ENCODE measurements at places on chromosomes 4 and X.

- no peak for DNase-seq
Measured at GRCh38 chr4:3801931-3802550, 35.9 kb downstream of the ADRA2C start.

- no peak for DNase-seq
Measured at GRCh38 chr4:61143461-61143860, 56.7 kb upstream of the ADGRL3 start.

DNA sequence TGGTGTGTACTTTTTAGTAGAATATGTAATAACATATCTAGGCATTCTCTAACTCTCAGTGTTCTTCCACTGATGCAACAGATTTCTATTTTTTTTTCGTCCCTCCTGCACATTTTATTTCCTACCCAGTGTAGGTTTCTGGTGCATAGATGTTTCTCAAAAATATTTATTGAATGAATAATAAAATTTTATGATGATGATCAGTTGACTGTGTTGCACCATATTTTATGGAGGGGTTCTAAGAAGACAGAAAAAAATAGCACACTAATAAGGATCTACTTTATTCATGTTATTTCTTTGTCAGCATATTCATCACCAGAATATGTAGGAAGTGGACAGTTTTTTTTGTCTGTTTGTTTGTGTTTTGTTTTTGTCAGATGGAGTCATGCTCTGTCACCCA lies 2529.3 kb downstream of the ARAP2 start:
- DNase-seq, result no peak

DNA sequence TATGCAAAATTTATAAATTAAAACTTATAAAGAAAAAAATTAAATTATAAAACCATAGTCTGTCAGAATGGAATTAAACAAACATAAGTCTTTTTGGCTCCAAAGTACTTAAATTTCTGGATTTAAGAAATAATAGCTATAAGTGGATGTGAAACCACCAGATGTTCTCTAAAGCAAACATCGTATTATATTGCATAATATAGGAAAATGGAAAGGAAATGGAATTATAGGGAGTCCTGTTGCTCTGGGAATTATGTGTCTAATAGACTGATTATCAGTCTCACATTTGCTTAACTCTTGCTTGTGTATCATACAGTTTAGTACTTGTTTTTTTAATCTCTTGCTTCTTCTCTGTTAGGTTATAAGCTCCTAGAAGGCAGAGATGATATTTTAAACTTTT lies 819.2 kb downstream of the RAPGEF2 start:
- DNase-seq, result no peak

GRCh38 chr4:742096-742741 lies 36.6 kb downstream of the PCGF3 start:
- DNase-seq, result no peak

DNA sequence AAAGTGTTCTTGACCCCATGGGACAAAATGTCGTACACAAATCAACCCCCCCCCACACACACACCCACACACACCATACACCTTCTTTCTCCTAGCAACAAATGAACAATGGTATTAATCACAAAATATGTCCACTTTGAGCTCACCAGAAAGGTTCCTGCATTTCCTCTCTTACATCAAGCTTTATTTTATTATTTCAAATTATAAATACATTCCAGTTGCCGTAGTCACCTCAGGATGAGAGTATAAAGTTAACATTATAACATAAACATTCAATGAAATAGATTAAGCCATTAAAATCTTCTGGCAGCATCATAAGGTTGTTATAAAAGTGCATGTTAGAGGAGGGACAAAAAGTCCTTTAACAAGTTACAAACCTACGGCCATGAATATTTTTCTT lies 7.3 kb downstream of the XK start:
- no peak for DNase-seq

DNA sequence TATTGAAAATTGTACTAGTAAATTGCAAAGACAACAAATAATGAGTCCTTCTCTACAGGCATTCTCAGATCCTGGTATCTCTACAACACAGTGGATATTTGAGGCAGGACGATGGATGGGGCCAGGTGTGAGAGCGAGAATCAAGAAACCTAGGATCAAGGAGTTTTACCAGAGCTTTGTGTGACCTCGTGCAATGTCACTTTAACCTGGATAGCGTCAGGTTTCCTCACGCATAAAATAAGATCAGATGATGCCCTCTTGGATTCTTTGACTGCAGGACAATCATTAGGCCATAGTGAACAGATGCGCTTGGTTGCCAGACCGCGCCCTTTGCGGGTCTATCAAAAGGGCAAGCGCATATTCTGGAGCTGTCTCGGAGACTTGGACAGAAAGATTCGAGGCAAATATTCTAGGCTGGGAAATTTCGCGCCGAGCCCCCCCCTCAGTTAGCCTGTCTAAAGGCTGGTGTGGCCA lies 66.6 kb downstream of the FBXO8 start:
- DNase-seq, result no peak

GRCh38 chr4:52915730-52916300 lies 53.7 kb downstream of the RASL11B start:
- no peak for DNase-seq

DNA sequence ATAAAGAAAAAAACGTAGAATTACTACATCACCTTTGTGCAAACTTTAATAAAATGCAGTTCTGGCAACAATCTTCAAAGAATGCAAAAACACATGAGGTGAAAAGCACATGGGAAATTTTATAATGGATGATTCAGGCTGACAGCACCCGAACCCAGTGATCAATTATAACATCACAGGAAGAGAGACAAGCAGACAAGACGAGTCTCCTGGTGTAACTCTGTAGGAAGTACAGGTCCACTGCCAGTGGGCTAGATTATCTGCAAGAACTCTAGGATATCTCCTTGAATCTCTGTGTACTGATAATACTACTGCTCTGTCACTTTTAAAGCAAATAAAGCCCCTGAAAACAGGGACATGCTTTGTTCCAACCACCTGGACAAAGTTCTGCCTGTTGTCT lies 58.9 kb upstream of the NXF3 start:
- no peak for DNase-seq
